ENCODE measurements at places on chromosomes 1 and 21.
A peak's percentile ranks its signal among the peaks of the same experiment; 100 is the strongest.

DNA sequence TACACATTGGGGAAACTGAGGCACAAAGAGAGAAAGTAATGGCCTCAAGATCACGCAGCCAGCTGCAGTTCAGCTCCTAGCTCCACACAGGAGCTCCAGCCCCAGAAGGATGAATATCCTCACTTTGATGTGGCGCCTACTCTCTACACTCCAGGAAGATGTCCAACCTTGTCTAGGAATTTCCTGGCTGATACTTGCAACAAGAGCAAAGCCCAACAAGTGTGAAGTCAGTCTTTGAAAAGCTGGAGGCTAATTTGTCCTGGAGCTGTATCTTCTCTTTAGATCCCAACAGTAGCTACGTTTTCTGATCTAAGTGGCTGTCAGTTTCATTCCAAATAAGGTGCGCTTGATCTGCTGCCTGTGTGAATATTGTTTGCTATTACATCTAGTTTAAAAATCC, 344.9 kb downstream of the PTPRU start:
- no peak for DNase-seq

GRCh38 chr1:85580872-85581801, 576 bp downstream of the CCN1 start:
- DNase-seq, result peak; percentile 74

- peak; percentile 75 for DNase-seq
Observed at GRCh38 chr1:204989266-204990058, 53.5 kb upstream of the CNTN2 start.

DNA sequence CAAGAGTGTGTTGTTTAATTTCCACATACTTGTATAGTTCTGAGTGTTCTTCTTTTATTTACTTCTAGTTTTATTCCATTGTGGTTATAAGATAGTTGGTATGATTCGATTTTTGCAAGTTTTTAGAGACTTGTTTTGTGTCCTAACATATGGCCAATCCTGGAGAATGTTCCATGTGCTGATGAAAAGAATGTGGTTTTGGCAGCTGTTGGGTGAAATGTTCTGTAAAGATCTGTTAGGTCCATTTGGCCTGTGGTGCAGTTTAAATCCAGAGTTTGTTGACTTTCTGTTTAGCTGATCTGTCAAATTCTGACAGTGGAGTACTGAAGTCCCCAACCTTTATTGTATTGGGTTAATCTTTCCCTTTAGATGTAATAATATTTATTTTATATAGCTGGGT, 19.5 kb upstream of the TIPRL start:
- no peak for DNase-seq

DNA sequence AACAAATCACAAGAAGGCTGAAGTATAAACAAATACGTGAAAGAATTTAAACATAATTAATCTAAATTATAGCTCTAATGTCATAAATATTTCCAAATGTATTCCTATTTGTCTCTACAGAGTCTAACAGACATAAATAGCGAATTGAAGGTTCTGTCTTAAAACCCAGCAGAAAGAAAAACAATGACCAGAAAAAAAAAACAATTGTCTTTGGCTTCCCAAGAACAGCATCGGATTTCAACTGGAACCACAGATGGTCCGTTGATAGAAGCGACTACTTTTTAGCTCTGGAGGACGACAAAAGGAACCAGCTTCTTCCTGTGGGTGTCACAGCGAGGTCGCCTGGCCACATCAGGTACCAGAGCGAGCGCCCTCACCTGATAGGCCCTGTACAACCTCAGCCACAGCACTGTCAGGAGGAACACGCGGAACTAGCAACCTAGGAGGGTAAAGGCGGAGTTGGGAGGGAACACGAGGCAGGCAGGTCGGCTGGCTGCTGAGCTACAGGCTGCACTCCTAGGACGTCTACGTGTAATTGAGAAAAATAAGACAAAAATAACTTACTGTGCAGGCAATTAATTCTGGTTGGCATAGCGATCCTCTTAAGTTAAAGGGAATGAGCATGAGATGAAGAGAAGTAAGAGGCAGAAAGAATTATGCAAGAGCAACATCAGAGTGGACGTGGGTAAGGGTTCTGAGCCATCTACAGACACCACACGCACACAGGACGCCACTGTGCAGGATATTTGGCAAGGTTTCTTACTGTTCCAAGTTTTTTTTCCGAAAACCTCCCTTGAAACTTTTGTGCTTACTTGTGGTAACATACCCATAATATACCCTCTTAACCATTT, 16.7 kb upstream of the PRDM15 start:
- DNase-seq, result peak; percentile 59

- no peak for DNase-seq
Observed at GRCh38 chr1:2885001-2885400, 83.5 kb upstream of the TTC34 start.

DNA sequence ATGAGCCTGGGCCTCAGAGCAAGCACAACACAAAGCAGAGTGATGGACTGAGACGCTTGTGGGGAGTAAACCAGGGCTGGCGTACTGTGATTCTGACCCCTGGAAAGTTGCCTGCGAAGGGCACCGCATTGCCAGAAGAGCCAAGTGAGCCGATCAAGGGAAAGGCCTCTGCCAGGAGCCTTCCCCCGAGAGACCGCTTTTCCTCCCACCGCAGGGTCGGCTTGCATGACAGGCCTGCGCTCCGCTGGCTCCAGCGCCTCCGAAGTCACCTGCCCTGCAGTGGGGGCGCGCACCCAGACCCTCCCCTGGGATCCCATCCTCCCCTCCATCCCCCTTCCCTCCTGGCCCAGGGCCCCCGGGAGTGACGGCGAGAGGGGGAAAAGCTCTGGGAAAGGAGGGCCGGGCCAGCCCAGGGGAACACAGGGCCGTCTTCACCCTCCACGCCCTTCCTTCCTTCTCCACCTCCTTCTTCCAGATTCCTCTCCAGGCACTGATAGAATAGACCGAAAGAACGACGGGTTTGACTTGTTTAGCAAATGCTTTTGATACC, 165.0 kb downstream of the TRIM33 start:
- DNase-seq, result no peak

DNA sequence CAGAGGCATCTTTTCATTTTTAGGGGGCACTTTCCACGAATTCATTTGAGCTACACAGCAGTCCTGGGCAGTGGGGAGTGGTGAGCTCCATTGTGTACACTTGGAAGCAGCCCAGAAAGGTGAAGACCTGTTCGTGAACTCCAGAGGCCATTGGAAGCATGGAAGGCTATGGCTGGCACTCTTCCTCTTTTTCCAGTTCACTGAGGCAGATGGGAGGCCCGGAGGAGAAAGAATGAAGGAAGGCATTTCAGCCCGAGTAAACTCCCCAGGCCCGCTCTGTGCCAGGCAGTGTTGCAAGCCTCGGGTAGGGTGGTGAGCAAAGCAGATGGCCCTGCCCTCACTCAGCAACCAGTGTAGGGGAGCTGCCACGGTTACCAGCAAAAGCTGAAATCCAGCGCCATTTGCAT, 673 bp upstream of the DHCR24 start:
- DNase-seq, result no peak

GRCh38 chr21:35428001-35428320, 378.9 kb upstream of the RUNX1 start:
- DNase-seq, result no peak

DNA sequence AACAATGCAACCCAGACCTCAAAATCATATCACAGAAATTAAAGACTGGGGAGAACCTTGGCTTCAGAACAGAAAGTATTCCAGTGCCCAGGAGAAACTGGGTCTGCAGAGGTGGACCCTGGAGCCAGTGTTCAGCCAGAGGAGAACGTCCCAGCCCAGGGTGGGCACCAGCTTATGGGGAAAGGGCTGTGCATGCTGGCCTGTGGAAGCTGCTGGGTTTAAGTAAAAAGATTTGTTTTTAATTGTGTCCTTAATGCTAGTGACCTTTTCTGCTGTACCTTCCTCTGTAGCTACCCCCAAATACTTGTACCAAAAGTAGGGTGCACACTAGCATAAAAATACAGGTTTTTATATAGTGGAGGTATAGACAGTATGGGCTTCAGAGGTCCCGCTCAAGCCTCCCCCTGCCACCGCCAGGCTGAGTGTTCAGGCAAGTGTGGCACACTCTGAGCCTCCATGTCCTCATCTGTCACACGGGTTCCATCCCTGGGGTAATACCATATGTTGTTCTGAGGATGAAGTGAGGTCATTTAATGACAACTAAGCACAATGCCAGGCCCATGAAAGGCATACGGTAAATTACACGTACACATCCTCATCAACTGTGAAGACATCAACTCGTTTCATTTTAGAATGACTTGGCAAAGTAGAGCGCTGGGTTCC, 47.0 kb downstream of the SLC37A1 start:
- no peak for DNase-seq

GRCh38 chr1:3261007-3261968, 192.3 kb downstream of the PRDM16 start:
- no peak for DNase-seq

DNA sequence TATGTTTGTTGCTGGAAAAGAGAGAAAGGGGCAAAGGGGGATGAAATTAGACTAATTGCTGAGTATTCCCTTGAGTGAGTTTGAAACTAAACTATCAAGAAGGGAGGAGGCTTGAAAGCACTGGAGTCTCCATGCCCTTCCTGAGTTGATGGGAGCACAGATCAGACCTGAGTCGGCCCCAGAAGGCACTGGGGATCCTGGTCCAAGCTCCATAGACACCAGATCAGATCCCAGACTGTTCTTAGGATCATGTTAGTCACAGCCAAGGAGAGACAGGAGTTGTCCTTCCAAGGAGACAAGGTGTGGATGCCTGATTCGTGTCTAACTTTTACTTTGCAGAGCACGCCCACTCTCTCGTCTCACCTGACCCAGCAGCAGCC, 152.3 kb downstream of the NR5A2 start:
- no peak for DNase-seq

DNA sequence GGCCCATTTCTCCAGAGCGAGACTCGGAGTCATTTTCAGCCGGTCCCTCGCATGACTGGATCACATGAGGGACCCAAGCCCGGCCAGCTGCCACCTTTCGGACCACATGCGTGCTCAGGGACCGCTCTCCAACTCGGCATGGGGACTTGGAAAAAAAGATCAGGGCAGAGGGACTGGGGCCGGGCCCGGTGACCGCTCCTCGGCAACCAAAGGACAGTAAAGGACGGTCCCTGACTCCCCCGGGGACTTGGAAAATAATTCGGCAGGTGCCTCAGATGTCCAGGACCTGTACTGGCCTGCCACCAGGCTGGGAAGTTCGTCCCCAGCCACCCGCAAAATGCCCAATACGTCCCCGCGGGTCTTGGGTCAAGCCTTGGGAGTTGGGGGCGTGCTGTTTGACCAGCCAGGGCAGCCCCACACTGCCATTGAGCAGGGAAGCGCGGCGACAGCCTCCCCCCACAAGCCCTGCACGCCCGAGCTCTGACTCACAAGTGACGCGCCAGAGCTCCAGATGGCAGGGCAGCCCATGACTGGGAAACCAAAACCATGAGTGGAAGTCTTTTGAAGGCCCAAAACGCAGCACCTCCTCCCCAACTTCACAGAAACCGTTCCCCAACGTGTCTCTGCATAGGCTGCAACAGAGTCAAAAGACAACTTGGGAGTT, 134.5 kb downstream of the LIPI start:
- no peak for DNase-seq

- no peak for DNase-seq
Observed at GRCh38 chr1:92441316-92441696, 45.4 kb downstream of the GFI1 start.

DNA sequence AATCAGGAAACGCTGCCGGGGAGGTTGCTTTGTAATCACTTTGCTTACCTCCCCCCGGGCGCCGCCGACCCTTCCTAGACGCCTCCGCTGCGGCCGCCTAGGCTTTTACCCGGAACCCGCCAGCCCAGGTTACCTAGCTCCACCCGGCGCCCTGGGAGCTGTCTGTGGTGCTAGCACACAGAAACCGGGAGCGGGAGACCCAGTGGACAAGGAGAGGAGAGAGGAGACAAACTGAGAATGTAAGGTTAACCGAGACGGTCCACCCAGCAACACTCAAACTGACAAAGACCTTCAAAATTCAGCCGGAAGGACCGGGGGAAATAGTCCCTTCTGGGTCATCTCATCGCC, 9.8 kb downstream of the BARHL2 start:
- no peak for DNase-seq

GRCh38 chr1:34425785-34426184, 249.1 kb downstream of the C1orf94 start:
- no peak for DNase-seq

DNA sequence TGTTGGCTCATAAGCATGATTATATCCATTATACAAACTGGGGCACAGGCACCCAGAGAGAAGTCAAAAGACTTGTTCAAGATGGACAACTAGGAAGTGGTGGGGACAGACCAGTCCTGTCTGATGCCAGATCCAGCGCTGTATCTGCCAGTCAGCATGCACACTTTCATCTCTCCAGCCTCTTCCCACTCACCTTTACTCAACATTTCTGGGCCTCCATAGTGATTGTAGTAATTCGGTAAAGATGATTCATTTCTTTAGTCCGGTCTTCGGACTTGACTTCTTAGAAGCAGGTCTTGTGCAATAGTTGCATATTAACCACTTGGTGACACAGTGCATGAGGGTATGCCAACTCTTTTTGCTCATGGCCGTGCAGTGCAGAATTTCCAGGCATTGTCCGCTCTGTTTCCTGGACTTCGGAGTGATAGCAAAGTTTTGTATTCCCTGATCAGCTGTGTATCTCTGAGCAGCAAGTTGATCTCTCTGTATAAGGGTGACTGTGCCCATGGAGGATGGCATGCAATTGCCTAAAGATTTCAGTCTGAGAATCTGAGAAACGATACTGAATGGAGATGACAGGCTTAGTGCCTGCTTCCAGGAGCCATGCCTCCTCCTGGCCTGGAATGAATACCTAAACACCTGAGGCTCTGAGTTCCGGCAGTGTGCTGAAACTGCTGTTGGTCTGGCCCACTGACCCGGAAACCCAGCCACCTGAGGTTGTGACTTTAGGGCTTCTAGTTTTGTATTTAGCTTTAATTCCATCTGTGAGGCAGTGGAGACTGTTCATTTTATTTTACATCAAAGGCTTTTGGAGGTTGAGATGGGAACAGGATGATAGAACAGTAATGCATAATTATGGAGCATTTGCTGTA, 39.0 kb downstream of the GALNT2 start:
- no peak for DNase-seq

GRCh38 chr1:154767315-154768240, 102.5 kb downstream of the KCNN3 start:
- DNase-seq, result no peak

- peak; percentile 67 for DNase-seq
Observed at GRCh38 chr21:38766987-38767722, 38.6 kb upstream of the ETS2 start.

DNA sequence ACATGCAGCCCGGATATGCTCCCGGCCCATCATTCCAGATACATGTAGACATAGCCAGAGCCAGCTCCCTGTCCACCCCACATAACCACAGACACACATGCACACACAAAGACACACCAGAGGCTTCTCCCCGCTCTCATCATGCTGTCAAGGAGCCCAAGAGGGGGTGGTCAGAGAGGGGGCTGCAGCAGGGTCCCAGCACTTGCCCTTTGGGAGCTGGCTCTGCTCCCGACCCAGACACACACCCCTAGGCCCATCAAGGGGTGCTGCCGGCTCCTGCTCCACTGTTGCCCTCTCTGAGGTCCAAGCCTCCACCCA, 2.6 kb downstream of the PTAFR start:
- no peak for DNase-seq

All from stimulated activated CD8-positive, alpha-beta memory T cell treated with anti-CD3 and anti-CD28 coated beads, Interleukin-4, amount 100 ng/mL, for 48 hours (primary cell).